8988T (cell line): ENCODE measurements at places on chromosomes 11 and 22.

- DNase-seq = no peak
Measured at GRCh38 chr11:117781627-117782026, 15.4 kb downstream of the DSCAML1 start.

- no peak for DNase-seq
Measured at GRCh38 chr11:57487920-57488659, 27.4 kb downstream of the SLC43A1 start.

GRCh38 chr11:124760806-124761205 is 1.3 kb downstream of the ESAM start:
- DNase-seq = no peak

DNA sequence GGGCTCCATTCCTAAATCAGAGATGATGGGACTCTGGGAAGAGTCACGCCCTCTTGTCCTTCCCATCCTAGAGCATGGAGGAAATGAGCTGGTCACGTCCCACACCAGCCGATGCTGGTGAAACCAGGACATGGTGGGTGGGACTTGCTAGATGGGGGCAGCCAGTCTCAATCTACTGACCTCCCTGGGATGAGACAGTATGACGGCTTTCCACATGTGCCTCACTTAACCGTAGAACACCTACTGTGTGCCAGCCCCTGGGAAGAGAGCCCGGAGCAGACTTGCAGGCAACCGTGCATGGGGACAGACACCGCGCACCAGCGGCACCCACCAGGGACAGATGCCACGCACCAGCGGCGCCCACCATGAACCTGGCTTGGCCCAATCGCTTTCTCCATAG is 3.8 kb downstream of the OSBPL5 start:
- DNase-seq = peak; percentile 7
